ENCODE measurements at places on chromosomes 1 and 21.

- DNase-seq: peak; percentile 12
Observed at GRCh38 chr1:96236156-96236739, 485.3 kb upstream of the PTBP2 start.

DNA sequence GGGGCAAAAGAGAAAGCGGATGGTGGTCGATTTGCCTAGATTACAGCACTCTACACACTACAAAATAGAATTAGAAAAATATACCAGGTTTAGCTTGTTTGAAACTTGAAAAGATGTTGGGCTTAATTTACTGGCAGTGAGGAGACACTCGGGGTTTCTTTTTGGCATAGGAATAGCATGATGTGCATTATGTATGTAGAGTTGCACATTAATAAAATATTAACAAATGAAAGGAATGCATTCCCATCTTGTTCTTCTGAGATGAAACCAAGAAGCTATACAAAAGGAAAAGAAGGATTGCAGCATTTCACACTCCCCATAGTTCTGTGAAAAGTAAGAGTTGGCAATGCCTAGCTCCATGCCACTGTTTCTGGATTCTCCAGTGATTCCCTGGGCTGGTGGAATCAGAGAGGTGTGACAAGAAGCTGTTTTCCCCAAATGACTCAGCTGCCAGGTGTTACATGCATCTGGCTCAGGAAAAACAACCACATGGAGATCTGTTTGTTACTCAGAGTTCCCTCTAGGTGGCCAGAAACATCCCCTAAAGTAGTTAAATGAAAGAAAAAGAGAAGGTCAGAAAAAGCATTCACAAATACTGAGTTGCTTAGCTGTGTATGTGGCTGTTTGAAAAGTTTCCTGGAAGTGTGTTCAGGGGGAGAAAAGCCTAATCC, 115.6 kb downstream of the UCK2 start:
- DNase-seq: no peak

- peak; percentile 57 for DNase-seq
Observed at GRCh38 chr1:25197982-25198662, 34.2 kb downstream of the SYF2 start.

DNA sequence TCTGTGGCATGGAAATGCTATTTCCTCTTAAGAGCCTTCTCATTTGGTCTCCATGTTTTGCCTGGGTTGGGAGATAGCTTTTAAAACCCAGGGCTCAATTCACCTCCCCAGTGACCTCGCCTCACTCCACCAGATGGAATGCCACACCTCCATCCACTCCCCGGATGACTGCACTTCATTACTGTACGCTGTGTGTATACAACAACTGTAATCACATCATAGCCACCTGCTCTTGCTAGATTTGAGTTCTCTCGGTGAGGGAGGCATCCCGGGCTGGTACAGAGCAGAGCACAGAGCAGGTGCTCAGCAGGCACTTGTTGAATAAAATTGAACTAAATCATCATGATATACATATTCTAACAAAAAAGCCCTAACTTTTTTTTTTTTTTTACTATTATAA, 26.0 kb downstream of the SDE2 start:
- no peak for DNase-seq

- DNase-seq: no peak
Observed at GRCh38 chr1:212892108-212892507, 34.0 kb downstream of the FLVCR1 start.

GRCh38 chr1:79380078-79380477, 373.5 kb upstream of the ADGRL4 start:
- DNase-seq: no peak

DNA sequence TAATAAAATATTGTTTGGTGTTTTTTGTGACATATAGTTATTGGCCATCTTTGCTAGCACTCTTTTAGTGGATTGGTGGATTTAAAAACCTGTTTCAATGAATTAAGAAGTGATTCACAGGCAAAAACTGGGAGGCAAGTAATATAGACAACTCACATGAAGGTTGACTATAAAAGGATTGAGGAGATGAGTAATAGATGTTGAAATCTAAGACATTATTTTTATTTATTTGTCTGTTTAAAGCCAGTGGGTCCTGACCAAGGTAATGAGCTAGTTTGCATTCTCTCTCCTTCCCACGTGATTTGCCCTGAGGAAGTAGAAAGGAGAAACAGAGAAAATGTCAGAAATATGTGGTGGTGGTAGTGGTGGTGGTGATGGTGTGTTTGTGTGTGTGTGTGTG, 351.5 kb upstream of the ZP4 start:
- DNase-seq: no peak

- DNase-seq: peak; percentile 19
Observed at GRCh38 chr1:160768295-160768657, 27.7 kb upstream of the LY9 start.

DNA sequence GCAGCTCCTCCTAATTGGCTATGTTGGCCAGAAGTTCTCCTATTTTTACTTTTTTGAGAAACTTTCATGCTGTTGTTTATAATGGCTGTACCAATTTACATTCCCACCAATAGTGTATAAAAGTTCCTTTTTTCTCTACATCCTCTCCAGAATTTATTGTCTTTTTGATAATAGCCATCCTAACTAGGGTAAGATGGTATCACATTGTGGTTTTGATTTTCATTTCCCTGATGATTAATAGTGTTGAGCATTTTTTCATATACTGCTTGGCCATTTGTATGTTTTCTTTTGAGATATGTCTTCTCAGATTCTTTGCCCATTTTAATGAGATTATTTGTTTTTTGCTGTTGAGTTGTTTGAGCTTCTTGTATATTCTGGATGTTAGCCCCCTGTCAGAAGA, 46.8 kb downstream of the NTMT2 start:
- no peak for DNase-seq

- no peak for DNase-seq
Observed at GRCh38 chr1:172708452-172708851, 49.5 kb downstream of the FASLG start.

- no peak for DNase-seq
Observed at GRCh38 chr1:54977533-54978297, 2.7 kb upstream of the TMEM61 start.

- no peak for DNase-seq
Observed at GRCh38 chr1:6819246-6820040, 34.2 kb downstream of the CAMTA1 start.

DNA sequence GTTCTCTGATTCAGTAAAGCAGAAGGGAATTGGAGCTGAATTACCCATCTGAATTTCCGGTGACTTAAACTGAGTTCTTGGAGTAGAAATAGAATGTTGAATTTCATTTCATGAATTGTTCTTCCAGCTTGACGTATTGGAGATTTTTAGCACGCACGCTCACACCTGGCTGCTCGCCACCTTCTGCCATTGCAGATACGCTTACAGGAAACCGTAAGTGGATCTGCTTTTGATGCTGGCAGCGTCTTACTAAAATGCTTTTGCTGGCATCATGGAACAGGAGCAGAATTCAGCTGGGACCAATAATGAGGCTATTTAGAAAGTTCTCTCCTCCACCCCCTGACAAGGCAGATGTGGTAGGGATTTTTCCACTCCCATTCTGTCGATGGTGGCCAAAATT, 17.7 kb upstream of the ELAVL4 start:
- no peak for DNase-seq

DNA sequence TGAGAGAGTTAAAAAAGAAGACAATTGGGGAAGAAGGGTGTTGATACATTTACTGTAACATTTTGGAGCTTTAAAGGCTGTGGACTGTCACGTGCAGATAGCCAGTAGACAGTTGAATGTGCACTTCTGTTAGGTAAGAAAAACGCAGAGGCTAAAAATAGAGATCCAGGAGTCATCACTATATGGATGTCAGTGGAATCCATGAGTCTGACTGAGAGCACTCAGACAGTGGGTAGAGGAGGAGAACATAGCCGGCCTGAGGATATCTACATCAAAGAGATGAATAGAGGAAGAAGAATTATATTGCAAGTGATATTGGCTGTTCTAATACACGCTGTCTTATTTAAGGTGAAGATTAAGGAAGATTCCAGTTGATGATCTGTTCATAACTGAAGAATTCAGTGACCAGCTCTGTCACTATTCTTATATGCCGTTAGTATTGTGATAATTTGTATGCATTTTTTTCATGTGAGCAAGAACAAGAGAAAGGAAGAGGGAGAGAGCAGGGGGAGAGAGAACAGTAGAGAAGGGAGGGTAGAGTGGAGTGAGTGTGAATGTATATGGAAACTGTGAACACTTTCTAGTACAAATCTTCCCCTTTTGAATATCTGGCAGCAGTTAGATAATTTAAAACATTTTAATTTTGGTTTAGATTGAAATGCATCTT, 344.8 kb downstream of the CHRM3 start:
- DNase-seq: no peak

GRCh38 chr1:8065369-8065768, 39.3 kb upstream of the ERRFI1 start:
- DNase-seq: no peak

GRCh38 chr1:111217183-111217910, 10.2 kb upstream of the CHI3L2 start:
- DNase-seq: no peak

DNA sequence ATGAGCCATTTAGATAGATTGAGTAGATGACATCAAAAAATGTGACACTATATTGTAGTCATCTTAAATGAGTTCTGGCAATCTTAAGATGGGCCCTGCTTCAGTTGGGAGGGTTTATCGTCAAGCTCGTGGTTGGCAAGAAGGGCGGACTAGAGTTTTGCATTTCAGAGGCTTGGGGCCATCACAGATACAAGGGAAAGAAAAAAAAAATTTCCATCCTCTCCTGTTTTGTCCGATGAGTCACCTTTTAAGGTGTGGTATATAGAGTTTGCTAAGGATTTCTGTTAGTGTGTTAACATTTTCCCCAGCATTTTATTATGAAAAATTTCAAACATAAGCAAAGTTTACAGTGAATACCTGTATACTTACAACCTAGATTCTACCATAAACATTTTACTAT, 31.8 kb upstream of the KCNQ4 start:
- DNase-seq: no peak

DNA sequence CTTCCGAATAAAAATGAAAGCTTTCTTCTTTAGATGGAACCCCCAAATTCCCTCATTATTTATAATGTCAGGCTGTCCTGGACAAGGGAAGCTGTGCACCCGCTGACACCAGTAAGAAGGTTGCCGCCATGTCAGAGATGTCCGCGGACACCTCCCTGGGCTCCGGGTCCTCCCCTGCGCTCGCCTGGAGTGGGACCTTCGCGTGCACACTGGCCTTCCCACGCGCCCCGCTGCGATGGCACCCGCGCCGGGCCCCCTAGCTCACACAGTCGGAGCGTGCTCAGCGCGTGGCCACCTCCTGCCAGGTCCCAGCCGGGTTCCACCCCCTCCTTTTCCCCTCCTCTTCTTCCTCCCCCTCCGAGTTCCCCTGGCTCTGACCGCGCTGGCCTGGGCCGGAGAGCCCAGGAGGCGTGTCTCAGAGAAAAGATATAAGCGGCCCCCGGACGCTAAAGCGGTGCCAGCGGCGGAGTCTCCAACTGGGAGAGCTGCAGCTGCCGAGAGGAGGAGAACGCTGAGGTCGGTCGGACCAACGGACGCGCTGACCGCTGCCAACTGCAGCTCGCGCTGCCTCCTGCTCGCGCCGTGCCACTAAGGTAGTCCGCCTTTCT, at the start of gene G0S2:
Gene G0S2, plus strand, starts transcription at position 456 of the 608 bp plus-strand sequence. CDS start 273 bp downstream, outside the sequence.
- peak; percentile 45 for DNase-seq

GRCh38 chr1:90779573-90779972, 62.5 kb upstream of the BARHL2 start:
- peak; percentile 13 for DNase-seq

- DNase-seq: no peak
Observed at GRCh38 chr1:180221462-180221861, 8.6 kb upstream of the LHX4 start.

DNA sequence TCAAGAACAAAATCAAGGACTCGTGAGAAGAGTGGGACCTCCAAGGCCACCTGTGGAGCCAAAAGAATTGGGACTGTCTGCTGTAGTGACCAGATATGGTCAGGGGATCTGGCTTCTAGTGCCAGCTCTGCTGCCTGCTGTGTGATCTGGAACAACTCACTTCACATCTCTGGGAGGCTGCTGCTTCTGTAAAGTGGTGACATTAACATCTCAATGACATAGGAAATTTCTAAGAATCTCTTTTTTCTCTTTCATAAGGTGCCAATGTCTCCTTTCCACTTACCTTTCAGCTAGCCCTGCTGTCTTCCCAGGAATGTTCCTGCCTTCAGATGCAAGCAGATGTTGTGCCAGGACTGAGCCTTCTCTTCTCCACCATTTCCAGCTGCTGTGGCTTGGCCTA, 5.0 kb upstream of the SRSF4 start:
- DNase-seq: no peak

DNA sequence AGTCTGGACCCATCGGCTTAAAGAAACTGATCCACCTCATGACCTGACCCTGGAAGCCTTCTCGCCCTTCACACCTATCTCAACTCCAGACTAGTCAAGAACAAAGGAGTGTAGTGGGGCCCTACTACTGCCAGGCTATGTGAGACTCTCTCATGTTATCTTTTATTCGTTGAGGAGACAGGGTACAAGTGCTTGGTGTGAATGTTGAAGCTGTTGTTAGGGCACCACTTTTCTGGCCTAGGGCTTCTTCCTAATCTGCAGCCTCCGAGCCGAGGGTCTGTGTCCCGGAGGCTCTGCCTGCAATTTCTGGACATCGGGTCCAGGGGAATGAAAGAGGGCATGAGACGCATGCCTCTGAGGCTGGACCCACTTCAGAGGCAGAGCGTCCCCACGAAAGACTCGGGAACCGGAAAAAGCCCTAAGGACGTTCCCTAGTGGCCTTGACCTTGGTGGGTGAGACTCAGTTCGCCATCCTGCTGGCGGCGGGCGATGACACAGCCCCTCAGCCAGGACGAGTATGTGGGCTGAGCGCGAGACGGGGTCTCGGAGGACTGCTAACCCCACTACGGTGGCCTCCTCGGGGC, 671 bp downstream of the DNAJC11 start:
- no peak for DNase-seq

DNA sequence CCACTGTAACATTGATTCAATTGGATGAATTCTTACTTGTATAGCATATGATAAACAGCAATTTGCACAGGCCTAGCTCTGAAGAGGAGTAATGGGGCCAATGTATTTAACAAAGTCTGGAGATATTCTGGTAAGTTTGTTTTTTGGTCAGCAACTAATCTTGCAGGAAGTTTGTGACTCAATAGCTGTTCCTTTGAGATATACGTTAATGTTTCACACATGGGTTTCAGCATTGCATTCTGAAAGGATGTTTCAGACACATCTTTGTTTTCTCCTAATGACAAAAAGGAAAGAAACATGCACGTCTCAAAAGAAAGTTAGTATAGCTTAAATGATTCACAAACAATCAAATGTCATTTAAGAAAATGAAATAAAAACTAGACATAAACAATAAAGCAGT, 49.0 kb downstream of the LTN1 start:
- DNase-seq: no peak
